Liver (tissue), 10 donors: ENCODE measurements at places on chromosomes 7 and 10. TPM values are rescaled to one million over a fixed set of nuclear protein-coding genes. Genes with fewer than 3 reads are reported as not detected.

Gene BPGM
- 250 TPM for total RNA-seq

Gene DPYSL4
- 2.2 TPM for total RNA-seq

Gene TWIST1
- 0.19 TPM for total RNA-seq

Gene GDF2
- 26.9 TPM for total RNA-seq

Gene GJC3
- 0.09 TPM for total RNA-seq

Gene CLDN4
- total RNA-seq, result 1.4 TPM

Gene SGCE
- total RNA-seq, result 32.6 TPM

Gene TCERG1L
- total RNA-seq, result not detected

Gene TMEM178B
- total RNA-seq, result under 0.01 TPM

Gene BTBD16
- 1.4 TPM for total RNA-seq

Gene BAMBI
- total RNA-seq, result 4.6 TPM

Gene CTAGE4
- 1.7 TPM for total RNA-seq

Gene CPA2
- not detected for total RNA-seq

Gene ANKRD61
- not detected for total RNA-seq

Gene UNCX
- not detected for total RNA-seq

Gene NANOS1
- 0.08 TPM for total RNA-seq

Gene PRKG1
- 1.4 TPM for total RNA-seq

DNA sequence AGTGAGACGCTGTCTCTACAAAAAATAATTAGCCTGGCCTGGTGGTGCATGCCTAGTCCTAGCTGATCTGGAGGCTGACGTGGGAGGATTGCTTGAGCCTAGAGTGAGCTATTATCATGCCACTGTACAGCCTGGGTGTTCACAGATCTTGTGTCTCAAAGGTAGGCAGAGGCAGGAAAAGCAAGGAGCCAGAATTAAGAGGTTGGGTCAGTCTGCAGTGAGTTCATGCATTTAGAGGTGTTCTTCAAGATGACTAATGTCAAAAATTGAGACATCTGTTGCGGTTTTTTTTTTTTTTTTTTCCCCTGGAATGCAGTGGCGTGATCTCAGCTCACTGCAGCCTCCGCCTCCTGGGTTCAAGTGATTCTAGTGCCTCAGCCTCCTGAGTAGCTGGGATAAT lies 5.4 kb downstream of the PPIA start:
- no peak for DNase-seq

GRCh38 chr7:50332241-50333165 lies 28.0 kb downstream of the IKZF1 start:
- no peak for DNase-seq

DNA sequence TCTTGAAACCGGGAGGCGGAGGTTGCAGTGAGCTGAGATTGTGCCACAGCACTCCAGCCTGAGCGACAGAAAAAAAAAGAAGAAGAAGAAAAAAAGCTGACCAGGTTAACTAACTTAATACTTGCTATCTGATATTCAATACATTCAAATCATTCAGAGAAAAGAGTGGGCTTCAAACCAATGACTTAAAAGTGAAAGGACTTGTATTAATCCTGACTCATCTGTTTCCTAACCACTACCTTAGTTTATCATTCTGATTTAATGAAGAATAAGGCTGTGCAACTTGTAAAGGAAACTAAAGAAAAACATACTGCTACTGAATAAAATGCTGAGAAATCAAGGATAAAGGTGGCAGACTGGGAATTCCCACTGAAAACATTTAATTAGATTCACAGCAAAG lies 128.4 kb downstream of the NRBF2 start:
- no peak for DNase-seq

DNA sequence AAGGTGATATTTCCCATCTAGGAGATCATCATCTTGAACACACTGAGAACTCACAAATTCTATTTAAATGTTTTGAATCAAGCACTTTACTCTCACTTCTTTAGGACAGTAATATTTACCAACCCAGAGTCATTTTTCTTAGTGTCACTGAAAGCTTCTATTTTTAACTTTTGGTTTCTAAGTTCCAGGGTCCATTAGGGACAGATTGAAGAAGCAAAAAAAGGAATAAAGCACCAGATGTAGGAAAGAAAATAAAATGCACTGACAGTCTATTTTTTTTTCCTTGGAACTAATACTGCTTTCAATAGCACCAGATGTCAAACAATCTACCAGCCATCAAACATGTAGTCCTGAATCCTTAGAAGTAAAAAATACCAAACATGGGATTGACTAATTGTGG lies 526.7 kb upstream of the LRRN3 start:
- DNase-seq, result no peak

DNA sequence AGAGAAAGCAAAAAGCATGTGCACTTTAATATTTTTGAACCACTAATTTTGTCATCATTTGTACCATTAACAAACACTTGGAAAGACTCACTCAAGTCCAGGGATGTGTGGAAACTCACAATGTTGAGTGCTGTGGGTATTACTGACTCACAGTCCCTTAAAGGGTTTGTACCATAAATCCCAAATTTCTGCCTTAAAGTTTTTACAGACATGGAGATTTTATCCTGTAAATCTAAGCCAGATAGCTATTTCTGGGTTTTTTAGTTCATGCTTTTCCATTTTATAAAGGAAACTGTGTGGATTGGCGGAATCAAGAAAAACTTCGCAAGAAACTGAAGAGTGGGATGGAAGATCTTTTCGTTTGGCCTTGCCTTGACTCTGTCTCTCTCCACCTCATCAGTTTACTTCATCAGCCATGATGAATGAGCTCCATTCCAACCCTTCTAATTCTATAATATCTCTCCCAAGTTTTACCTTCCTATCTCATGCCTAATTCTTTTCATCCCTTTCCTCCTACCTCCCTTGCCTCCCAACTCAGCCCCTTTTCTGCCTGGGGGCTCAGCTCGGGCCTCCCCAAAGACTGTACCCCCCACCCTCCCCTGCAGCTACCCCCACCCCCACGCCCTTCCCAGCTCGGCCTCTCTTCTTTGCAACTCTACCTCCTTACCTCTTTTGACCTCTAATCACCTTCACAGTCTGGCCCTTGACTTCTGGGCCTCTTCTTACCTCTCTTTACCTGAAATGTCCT lies 218.5 kb upstream of the MKLN1 start:
- DNase-seq, result no peak

GRCh38 chr7:74003621-74004020 lies 24.4 kb upstream of the ELN start:
- DNase-seq, result no peak

GRCh38 chr7:85039196-85039923 lies 147.5 kb downstream of the SEMA3D start:
- no peak for DNase-seq

- DNase-seq, result no peak
These were observed 139.2 kb upstream of the ZMIZ1 start for GRCh38 chr10:78929541-78929940.

- peak; percentile 68 for DNase-seq
These were observed 51.3 kb downstream of the IKZF1 start for GRCh38 chr7:50355817-50356178.

- no peak for DNase-seq
These were observed 97.8 kb upstream of the PRPS1L1 start for GRCh38 chr7:18125476-18125875.

- DNase-seq, result no peak
These were observed 19.7 kb upstream of the CCSER2 start for GRCh38 chr10:84308481-84309304.

- no peak for DNase-seq
These were observed 20.8 kb upstream of the ALOX5 start for GRCh38 chr10:45353186-45353585.

GRCh38 chr10:88194041-88194887 lies 330.8 kb downstream of the PTEN start:
- DNase-seq, result no peak

DNA sequence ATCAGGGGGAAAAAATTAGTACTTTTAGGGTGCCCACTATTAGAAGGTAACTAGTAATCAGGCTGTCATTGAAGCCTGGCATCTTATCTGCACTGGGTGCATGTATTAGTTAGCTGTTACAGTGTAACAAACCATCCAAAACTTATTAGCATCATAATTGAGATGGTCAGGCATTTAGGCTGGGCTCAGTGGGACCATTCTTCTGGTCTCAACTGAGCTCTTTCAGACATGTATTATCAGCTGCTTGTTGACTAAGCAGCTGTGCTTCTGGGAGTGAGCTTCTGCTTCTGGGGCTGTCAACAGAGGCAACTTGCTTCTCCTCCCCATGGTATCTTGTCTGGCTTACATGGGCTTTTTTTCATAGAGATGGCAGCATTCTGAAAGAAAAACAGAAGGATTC lies 154.0 kb upstream of the ZNF92 start:
- DNase-seq, result no peak

GRCh38 chr10:1130995-1131790 lies 75.0 kb downstream of the WDR37 start:
- peak; percentile 24 for DNase-seq

GRCh38 chr7:103687951-103688350 lies 241.9 kb upstream of the SLC26A5 start:
- no peak for DNase-seq

DNA sequence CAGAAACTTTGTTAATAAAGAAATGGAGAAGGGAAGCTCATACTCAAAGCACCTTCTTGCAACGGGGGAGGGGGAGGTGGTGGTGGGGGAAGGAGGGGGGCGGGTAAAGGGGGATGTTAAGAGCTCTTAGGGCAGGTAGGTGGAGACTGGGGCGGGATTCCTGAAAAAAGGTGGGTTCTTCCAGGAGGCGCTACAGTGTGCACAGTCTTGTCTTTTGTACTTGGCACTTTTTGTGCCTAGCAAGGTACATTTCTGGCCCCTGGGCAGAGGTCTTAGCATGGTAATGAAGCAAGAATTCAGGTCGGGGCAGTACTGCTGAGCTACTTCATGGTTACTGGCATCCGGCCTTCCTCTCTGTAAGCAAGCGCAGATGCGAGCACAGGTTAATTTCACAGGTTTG lies 15.2 kb upstream of the LAMB4 start:
- no peak for DNase-seq

DNA sequence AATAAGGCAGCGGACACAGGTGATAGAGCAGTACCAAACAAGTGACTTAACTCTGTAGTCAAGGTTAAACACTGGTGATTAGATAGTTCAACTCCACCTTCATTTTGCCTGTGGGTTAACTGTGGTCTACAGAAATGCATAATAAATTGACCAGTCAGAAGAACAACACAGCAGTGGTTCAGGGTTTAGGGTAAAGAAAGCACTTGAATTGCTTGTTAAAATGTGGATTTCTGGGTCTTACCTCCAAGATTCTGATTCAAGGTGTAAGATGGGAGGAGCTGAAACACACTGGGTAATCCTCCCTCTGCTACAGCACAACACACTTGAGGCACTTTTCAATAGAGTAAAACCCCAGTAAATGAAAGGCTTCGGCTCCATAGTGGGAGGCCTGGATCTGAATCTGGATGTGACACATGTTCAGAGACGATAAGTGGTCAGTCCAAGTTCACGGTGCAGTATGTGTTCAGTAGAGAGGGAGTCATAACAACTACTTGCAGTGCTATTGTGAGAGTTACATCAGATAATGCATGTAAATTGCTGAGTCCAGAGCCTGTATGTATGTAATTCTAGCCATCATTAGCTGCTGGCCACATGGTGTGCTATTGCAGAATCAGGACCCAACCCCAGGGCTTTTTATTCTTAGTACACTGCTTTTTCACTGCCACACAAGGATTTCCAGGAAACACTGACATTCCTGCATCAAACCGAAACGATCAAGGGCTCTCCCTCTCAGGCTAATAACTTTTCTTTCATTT lies 141.7 kb downstream of the SORCS1 start:
- DNase-seq, result no peak

DNA sequence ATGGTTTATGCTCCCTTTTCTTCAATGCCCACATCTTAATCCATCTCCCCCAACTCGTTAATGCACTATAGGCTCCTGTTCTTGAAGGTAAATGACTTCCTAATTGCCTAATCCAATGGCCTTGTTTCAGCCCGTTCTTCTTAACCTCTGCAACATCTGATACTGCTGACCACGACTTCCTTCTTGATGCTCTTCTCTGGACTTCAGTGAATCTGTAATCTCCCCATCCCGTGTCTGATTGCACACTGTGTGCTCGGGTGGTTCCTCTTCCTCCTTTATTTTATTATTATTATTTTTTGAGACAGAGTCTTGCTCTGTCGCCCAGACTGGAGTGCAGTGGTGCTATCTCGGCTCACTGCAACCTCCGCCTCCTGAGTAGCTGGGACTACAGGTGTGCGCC lies 58.9 kb downstream of the HIPK2 start:
- no peak for DNase-seq

- DNase-seq, result no peak
These were observed 44.8 kb downstream of the MYOF start for GRCh38 chr10:93437086-93437945.

- DNase-seq, result no peak
These were observed 60.1 kb downstream of the BTRC start for GRCh38 chr10:101414034-101414433.

DNA sequence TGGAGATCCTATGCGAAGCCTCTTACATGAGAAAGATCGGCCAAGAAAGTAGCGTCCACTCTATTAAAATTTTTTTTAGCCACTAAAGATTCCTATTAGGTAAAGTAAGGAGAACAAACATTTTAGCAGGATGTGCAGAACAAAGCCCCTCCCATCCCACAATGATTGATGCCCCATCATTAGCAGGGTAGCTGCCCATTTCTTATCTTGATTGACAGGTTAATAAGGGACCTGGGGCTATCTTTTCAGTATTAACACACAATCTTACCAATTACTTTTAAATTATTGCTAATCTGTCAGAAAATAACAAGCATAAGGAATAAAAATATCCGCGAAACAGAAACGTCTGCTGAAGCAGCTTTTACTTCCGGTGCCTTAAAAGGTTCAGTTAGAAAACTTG lies 5.1 kb downstream of the FZD8 start:
- no peak for DNase-seq

GRCh38 chr7:73382934-73383503 lies 50.6 kb upstream of the FZD9 start:
- no peak for DNase-seq

DNA sequence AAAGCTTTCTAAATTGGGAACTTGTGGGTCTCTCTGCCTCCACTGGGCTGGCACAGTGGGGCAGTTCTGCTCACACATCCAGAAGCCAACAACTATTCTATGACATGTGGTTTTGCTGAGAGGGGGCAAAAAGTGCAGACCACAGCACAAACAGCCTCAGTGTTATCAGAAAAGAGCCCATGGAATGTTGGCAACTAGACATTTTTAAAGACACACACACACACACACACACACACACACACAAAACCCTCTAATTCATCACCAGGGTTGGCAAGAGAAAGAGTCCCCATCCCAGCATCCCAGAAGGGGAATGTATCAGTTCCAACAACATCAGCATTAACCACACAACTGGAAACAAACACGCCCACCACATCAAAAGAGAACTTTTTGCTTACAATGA lies 117.1 kb downstream of the FGFR2 start:
- DNase-seq, result no peak

DNA sequence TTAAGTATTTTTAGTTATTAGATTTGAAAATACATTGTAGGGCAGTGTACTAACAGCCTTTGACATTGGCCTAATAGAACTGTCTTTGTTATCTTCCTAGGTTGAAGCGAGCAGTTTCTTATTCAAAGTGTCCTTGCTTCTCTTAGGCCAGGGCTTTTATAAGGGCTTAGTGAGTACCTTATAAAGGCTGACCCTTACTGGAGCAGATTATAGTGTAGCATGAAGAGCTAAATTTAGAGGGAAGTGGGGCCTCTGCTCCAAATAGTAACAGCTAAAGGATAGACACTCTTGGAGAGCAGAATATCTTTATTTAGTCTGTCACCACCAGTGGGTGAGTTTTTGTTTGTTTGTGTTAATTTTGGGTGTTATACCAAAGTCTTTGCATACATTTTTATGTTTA lies 15.9 kb downstream of the BZW2 start:
- DNase-seq, result no peak

- DNase-seq, result no peak
These were observed 99.6 kb downstream of the MAGI2 start for GRCh38 chr7:79353720-79354468.

GRCh38 chr7:136163340-136163801 lies 186.2 kb upstream of the MTPN start:
- no peak for DNase-seq

- no peak for DNase-seq
These were observed 3.2 kb downstream of the PPRC1 start for GRCh38 chr10:102135956-102136526.
